Kidney epithelial cell (primary cell): ENCODE measurements at places on chromosomes 1 and 21.
A peak's percentile ranks its signal among the peaks of the same experiment; 100 is the strongest.

- no peak for DNase-seq
These were observed 2.0 kb upstream of the MTARC1 start for GRCh38 chr1:220784751-220785150.

GRCh38 chr21:46357335-46357604 lies 33.3 kb downstream of the PCNT start:
- DNase-seq = no peak

DNA sequence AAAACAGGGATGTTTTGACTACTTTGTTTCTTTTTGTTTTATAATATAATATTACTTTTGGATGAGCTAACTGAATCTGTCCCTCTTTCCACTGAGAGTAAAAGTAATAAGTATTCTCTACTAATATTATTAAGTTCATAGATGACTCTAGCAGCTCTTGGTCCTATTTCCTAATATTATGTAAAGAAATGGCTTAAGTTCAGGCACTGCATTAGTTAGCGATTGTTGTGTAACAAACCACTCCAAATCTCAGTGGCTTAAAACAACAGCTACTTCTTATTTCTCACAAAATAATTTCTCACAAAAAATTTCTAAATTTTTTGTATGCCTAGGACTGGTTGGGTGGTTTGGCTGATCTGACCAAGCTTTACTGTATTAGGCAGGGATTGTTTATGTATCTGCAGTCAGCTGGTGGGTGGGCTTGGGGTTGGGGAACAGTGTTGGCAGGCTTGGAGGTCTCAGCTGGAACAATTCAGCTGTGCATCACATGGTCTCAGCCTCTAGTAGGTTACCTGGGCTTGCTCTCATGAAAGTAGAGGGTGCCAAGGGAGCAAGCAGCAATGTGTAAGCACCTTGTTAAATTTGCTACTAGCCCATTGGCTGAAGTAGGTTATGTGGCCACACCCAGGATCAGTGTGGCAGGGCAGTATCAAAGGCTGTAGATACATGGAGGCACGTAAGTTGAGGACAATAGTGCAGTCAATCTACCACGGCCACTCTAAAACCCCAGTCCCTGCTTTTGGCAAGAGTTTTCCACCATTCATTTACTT lies 8.8 kb upstream of the CCT8 start:
- no peak for DNase-seq

DNA sequence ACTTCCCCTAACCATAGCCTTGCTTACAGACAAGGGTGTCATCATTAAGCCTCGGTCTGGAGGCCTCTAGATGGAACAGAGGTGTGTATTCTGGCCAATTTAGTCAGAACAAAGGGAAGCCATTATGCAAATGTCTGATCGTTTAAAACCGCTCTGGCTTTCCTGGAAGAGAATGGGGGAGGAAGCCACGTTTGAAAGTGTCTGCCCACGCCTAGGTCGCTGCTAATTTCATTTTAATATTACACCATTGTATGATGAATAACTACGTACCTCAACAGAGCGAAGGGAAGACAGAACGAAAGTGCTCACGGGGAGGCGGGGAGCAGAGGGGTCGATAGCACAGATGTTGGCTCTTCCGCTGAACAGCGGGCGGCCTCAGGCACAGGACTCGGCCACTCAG lies 41.1 kb upstream of the CSF3R start:
- no peak for DNase-seq

DNA sequence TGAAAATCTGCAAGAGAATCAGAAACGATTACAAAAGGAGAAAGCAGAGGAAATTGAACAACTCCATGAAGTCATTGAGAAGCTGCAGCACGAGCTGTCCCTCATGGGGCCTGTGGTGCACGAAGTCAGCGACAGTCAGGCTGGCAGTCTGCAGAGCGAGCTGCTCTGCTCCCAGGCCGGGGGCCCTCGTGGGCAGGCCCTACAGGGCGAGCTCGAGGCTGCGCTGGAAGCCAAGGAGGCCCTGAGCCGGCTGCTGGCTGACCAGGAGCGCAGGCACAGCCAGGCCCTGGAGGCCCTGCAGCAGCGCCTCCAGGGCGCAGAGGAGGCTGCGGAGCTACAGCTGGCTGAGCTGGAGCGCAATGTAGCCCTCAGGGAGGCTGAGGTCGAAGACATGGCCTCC lies 47.5 kb upstream of the DIP2A start:
- no peak for DNase-seq

- DNase-seq = peak; percentile 12
These were observed 470 bp downstream of the TNR start for GRCh38 chr1:175742790-175743459.

DNA sequence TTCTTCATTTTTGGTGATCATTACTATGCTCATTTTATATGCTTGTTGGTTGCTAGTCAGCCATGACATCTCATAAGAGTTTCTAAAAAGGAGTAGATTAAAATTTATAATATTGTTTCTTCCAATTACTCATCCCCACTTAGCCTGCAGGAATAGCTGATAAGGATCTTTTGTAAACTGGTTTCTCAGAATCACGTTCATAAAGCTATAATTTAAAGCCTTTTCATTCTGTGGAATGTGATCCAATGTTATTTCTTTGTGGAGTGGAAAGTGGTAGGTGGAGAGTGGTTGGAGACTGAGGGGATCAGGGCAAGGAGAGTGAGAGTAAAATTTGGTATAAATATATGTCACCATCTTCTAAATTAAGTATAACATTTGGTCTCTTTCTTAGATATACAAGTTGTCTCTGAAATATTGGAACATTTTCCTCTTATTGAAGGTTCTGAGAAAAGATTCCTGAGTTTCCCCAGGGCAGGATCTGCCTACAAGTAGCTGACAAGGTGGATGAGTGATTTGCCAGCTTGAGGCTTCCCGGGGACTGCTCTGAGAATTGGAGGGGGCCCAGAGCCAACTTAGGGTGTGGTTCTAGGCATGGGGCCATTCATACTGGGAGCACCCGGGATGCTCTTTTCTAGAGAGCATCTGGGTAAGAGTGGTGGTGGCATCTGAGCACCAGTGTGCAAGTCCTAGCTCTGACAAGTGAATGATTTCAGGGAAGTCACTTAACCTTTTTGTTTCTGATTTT lies 116.4 kb downstream of the TBX19 start:
- no peak for DNase-seq

DNA sequence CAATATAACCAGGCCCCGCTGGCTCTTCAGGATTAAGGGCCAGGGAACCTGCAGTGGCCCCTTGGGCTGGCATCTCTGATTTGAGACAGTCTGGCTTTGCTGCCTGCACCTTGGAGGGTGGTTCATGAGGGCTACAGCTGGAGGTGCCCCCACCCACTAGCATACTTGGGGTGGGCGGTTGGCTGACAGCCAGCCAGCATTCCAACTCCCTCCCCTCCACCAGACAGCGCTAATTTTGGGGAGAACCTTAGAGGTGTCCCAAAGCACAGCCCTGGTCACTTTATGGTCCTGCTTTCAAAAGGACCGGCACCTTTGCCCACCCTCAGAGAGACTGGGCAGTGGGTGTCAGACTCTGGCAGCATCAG lies 180.7 kb upstream of the VAMP3 start:
- DNase-seq = no peak

GRCh38 chr1:235703506-235703905 lies 53.9 kb upstream of the GNG4 start:
- DNase-seq = no peak

- no peak for DNase-seq
These were observed 211.4 kb upstream of the NRIP1 start for GRCh38 chr21:15276243-15276642.

- no peak for DNase-seq
These were observed 21.6 kb upstream of the TRIM45 start for GRCh38 chr1:117143172-117143571.

- peak; percentile 96 for DNase-seq
These were observed 4.8 kb downstream of the ENO1 start for GRCh38 chr1:8873506-8874229.

GRCh38 chr1:29969576-29969975 lies 733.3 kb downstream of the PTPRU start:
- no peak for DNase-seq

DNA sequence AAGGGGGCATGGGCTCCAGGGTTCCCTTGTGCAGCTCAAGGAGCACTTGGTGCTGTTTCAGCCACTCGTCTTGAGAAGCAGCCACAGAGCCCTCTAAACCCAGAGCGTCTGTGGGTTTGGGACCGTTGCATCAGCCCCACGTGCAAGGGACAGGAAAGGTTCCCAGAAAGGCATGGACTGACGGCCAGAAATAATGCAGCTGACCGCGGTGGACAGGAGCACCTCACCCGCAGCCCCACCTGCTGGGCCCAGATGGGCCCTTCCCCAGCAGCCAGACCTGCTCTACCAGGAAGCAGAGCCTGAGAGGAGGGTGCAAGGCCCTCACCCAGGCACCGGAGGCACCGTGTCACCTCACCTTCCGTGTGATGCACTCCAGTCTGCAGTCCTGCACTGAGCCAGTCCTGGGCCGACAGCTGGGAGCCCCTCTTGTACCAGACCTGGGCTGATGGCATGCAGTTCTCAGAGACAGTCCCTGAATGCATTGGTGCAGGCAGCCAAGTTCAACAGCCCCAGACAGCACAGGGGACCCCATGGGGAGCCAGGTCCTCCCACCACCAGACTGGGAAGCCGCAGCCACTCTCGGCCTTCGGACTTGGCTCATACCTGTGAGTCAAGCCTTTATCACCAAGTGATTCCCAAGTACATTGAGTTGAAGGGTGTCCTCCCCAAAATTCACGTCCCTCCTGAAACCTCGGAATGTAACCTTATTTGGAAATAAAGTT lies 4.8 kb upstream of the TFF3 start:
- no peak for DNase-seq

GRCh38 chr1:28921286-28921869 lies 7.0 kb downstream of the EPB41 start:
- DNase-seq = no peak

DNA sequence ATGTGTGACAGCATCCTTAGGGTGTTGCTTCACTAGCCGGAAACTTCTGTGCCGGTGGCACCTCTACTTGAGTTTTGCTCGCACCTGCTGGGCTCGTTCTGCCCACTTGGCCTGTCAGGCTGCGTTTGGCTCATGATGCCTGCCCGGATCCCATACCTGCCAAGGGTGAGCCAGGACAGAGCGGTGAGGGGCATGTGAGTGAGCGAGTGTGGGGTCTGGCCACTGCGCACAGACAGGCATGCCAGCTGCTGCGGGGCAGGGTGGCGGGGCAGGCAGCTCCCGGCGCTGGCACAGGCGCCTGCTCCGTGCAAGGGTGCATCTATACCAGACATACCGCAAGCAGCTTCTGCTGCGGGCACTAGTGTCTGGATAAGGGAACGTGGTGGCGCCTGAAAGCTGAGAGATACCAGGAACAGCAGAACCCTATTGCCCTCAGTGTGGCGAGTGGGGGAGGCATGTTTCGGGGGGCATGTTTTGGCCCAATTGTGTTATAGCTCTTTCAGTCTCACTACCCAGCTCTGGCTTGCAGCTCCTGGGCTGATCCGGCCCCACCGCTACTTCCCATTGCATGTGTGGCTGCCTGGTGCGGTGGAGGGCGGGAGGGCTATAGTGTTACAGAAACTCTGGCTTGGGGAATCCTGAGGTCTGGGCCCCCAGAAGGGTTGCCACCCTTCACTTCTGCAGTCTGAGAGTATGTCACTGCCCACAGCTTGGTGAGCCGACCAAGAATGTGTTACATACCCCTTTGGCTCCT lies 32.2 kb downstream of the MAGI3 start:
- DNase-seq = no peak

- DNase-seq = no peak
These were observed 7.4 kb downstream of the TMED5 start for GRCh38 chr1:93172778-93173177.

DNA sequence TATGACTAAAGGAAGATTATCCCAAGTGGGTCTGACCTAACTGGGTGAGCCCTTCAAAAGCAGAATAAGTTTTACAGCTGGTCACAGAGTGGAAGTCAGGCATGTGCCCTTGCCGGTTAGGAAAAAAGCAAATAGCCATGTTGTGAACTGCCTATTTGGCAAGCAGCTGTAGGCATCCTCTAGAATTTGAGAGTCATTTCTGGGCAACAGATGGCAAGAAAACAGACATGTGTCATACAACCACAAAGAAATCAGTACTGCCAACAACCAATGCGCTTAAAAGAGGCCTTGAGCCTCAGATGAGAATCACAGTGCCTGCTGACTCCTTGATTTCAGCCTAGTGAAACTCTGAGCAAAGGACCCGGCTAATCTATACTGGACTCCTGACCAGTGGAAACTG lies 26.8 kb downstream of the LRRC53 start:
- no peak for DNase-seq

DNA sequence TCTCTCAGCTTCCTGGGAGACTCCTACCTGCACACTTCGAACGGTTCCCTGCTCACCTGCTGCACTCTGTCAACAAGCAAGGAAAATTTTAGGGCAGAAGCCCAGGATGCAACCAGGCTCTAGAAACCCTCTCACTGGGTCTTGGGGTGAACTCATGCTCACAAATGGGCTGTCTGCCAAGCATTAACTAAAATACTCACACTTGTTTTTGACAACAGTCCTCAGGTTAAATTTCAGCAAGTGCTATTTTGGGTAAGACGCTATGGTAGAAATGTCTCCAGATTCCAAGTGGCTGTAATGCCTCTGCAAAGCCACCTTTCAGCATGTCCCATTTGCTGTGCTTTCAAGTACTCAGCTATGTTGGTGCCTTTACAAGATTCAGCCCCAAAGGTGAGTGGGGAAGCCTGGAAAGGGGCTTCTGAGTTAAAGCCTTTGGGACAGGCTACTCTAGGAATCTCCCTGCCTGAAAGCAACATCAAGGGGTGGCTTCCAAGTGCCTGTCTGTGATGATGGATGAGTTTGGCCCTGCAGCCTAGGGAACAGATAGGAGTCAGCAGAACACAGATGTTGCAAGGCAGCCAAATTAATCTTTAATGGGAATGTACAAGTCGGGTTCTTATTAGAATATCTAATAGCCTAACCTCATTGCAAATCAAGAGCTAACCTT lies 211.9 kb upstream of the SPAG17 start:
- no peak for DNase-seq

DNA sequence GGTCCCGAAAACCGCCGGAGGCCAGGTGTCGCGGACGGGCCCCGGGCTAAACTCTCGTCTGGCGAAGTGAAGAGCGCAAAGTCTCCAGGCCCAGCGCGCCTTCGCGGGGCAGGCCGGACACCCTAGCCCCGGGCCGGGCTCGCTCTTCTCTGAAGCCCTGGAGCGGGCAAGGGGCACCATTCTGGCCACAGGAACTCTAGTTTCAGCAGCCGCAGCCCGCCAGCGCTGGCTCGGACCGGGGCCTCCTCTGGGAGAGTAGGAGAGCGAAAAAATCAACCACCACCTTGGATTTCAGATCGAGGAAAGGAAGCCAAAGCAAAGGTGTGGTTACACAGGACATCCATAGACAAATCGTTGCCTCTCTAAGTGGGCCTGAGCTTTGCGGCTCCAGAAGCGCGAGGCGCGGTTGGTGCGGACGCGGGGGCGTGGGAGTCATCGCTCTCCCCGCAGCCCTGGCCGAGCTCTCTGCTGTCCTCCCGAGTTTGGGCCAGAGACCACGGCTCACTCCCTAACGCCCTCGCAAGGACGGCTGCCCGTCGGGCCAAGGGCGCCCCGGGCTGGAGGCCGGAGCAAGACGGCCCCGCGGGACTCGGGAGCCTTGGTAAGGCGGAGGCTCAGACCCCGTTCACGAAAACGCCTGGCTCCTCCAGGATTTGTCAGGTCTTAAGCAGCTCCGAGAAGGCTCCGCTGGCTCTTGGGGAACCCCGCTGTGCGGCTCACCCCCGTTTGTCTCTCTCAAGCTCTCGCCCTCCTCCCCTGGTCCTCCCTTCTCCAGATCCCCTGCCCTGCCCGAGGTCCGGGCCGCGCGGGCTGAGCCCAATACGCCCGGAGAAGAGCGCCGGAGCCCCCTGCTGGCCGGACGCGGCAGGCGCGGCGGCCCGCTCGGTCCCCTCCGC lies 132.9 kb upstream of the DPYD start:
- no peak for DNase-seq
